ENCODE measurements at places on chromosomes 7 and 10. TPM values are rescaled to one million over a fixed set of nuclear protein-coding genes. Genes with fewer than 3 reads are reported as not detected.

DNA sequence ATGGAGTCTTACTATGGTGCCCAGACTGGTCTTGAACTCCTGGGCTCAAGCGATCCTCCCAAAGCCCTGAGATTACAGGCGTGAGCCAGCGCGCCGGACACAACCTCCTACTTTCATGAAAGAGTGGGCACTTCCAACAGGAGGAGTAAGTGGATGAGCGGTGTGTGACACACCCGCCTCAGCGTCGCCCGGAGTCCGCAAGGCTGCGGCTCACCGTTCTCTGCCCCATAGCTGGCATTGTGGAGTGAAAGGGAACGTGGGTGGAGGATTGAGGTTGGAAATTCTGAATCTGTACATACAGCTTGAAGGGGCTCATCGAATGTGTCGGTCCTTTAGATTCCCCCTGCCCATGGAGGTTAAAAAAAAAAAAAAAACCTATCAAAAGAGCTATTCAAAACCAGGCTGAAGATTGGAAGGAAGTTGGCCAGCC lies 524 bp upstream of the PRXL2A start:
- no peak for DNase-seq

DNA sequence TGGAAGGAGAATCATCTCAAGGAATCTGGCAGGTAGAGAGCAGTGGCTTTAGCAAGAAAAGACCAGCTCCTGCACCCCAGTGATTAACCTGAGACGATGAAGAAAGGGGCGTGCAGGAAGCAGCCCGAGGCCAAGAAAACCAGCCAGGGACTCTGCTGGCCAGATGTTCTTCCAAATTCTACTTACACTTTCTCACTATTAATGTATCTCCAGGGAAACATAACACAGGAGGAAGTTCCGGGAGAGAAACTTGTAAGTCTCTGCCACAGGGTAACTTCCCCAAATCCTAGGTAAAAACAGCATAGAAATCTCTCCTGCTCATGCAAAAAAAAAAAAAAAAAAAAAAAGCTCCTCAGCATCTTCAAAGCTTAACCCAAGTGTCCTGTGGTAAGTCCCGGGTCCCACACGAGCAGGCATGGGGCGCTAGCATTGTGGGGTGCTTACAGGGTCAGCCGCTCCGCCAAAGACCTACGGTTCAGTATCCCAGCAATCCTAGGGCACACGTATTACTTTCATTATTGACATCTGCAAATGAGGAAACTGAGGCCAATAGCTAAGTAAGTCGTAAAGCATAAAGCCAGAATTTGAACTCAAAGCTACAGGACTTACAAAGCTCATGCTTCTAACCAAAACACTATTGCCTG lies 97.2 kb upstream of the GNA12 start:
- peak; percentile 23 for DNase-seq

- DNase-seq = no peak
These were observed 381.2 kb upstream of the MGMT start for GRCh38 chr10:129085811-129086210.

GRCh38 chr7:6385110-6385781 lies 62.5 kb downstream of the DAGLB start:
- DNase-seq = peak; percentile 97

DNA sequence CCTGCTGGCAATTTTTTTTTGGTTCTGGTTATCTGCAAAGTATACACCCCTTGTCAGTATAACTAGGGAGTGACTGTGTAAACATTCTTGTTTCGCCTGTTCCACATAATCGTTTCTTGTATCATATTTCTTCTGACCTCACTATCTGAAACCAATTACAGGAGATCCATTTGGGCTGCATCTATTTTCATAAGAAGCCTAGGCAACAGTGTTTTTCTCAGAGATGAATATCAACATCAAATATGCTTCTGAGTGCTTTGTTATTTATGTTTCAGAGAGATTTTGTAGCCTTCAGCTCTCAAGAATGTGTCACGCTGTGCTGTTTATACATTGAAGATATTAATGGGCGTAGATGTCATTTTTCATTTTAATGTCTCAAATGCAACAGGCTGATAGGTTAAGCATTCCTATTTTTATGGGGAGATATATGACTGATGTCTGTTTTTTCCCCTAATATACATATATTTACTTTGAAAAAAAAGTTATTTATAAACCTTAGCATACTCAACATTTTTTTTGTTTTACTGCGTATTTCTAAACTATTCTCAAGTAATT lies 115.5 kb downstream of the FOXP2 start:
- peak; percentile 7 for DNase-seq

CLRN3 gene
- polyA plus RNA-seq = not detected

ADAM22 gene
- polyA plus RNA-seq = 0.08 TPM

DNA sequence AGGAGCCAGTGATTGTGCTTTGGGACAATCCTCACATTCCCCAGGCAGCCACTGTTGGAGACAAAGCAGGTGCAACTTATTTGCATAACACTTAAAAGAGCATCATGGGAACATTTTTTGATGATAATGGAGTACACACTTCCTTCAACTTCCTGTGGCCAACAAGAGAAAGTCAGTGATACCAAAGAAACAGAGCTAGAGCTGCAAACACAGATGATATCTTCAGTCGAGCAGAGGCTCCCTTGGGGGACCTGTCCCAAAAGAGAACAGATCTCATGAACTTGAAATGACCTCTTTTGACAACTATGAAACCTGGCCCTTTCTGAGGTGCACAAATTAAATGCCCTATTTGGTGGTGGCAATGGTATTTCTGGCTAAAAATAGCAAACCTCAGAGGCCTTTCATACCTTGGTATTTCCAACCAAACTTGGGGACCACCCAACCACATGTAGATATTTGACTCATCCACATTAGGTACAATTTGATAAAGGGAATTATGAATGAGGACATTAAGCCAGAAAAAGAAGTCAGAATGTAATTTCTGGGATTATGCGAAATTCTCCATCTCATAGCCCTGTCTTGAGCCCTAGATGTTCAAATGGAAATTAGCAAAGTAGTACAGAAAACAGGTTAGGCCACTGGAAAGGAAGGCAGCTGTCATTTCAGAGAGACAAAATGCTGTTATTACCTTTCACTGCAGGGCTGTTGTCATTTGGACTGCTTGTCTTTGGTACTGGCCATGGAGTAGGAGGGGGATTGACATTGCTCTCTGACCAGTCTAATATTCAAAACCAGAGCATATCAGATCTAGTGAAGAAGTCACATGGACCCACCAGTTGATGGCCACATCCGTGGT lies 146.2 kb downstream of the ICA1 start:
- no peak for DNase-seq

HACD1 gene
- 33.4 TPM for polyA plus RNA-seq

TMEM248 gene
- polyA plus RNA-seq = 37.0 TPM

GRCh38 chr7:45978731-45979211 lies 57.7 kb upstream of the IGFBP3 start:
- no peak for DNase-seq

- DNase-seq = no peak
These were observed 32.5 kb downstream of the MXI1 start for GRCh38 chr10:110239892-110240291.

LOXL4 gene
- polyA plus RNA-seq = 0.03 TPM

DNA sequence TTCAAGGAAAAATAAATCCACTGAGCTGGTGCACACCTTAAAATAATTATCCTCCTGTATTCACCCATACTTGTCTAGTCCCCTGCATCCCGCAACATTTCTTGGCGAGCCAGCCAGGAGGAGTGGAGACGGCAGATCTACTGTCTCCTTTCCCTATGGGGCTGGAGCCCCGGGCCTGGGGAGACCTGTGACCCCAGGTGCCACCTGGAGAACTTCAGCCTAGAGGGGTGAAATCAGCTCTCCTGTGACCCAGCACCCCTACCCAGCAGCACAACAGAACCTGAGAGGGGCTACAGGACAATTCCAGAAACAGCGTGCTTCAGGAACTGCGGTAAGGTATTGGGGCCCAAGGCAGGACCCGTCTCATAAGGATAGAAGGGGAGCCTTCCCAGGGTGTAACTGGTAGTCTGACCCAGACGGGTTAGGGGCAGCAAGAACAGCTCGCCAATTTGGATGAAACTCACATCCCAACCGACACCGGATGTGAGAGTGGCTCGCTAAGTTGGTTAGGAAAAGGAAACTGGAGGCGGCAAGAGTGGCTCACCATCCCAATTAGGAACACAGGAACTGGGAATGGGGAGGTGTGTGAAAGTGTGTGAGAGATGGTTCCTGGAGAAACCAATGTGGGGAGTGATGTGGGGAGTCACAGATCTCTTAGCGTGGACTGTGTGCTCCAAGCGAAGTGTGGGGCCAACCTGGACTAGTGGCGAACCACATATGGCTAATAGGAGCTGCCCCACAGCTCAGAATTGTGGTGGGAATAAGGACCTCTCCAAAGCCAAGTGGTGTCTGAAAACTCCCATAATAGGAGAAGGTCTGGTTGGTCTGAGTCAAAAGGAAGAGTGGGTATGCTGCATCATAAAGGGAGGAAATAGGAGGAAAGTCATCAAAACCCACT lies 15.1 kb upstream of the DENND2A start:
- DNase-seq = no peak

- peak; percentile 32 for DNase-seq
These were observed 498 bp upstream of the ST7 start for GRCh38 chr7:116952635-116953371.

GRCh38 chr10:78118591-78118990 lies 84.9 kb downstream of the RPS24 start:
- no peak for DNase-seq

MACROH2A2 gene
- 35.6 TPM for polyA plus RNA-seq

DNA sequence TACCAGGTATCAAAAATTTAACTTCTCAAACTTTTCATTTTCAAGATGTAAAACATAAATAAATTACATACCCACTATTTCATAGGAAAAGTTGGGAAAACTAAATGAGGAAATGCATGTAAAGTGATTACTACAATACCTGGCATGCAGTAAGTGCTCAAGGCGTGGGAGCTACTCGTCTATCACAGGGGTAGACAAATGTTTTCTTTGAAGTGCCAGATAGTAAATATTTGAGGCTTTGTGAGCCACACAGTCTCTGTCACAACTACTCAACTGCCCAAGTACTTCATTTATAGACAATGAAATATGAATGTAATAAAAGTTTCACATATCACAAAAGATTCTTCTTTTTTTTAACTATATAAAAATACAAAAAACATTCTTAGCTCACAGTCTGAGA lies 96.4 kb upstream of the PCGF5 start:
- DNase-seq = peak; percentile 11

- DNase-seq = no peak
These were observed 134.2 kb downstream of the RALA start for GRCh38 chr7:39757604-39758003.

GPR15LG gene
- polyA plus RNA-seq = not detected

GCC1 gene
- polyA plus RNA-seq = 8.5 TPM

COL13A1 gene
- 2.4 TPM for polyA plus RNA-seq

DNA sequence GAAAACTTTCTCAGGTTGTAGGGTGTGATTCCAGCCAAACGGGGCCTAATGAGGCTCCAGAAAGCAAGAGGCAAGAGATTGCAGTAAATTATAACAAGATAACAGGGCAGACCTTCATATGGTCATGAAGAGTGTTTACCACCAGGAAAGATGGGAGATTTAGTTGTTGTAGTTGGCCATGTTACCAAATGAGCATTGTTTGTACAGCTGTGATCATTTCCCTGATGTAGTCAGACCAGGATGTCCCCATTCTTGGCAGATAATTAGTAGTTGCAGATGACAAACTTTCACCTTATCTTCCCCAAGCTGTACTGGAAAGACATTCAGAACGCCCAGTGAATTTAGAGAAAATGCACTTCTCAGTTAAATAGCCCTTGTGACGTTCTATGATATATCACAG lies 630.8 kb downstream of the ANKRD7 start:
- no peak for DNase-seq

GRCh38 chr7:139255290-139255689 lies 24.3 kb downstream of the UBN2 start:
- DNase-seq = no peak

GRCh38 chr10:82288461-82288881 lies 413.5 kb downstream of the NRG3 start:
- DNase-seq = no peak

SKIDA1 gene
- polyA plus RNA-seq = 0.04 TPM

DNA sequence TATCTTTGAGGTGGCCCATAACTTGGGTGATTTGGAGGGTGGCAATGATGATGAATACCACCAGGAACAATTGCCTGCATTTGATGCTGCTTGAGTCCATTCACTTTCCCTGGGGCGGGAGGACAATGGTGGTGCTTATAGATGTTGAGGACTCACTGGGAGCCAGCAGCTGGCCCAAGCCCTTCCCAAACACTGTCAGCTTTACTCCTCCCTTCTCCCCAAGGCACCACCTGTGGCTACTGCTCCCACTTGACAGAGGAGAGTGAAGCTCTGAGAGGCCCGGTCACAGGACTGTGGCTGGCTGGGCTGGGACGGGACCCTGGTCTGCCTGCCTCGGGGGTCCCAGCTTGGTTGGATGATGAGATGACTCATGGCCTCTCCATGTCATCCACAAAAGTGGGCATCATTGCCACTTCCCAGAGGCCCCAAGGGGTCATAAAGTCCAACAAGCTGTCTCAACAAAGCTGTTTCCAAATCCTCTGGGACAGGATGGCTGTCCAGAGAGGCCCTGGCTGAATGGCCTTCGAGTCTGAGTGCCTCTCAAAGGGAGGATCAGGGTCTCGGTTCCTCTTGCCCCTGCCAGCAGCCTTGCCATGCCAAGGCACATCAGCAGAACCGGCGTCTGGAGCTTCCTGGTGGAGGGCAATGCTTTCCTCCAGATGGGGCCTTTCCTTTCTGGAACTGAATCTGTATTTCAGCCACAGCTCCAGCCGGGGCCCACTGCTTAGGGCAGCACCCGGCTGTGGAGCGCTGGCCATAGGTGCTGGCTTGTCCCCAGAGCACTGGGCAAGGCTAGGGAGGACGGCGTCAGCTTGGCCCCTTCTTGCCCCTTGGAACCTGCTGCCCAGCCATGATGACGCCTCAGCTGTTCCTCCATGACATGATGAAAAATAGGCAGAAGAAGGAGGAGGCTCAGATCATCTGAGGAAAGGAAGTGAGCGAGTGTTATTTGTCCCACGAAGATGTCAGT lies 47.0 kb upstream of the PLEKHA1 start:
- no peak for DNase-seq

PYROXD2 gene
- polyA plus RNA-seq = 6.2 TPM

DNA sequence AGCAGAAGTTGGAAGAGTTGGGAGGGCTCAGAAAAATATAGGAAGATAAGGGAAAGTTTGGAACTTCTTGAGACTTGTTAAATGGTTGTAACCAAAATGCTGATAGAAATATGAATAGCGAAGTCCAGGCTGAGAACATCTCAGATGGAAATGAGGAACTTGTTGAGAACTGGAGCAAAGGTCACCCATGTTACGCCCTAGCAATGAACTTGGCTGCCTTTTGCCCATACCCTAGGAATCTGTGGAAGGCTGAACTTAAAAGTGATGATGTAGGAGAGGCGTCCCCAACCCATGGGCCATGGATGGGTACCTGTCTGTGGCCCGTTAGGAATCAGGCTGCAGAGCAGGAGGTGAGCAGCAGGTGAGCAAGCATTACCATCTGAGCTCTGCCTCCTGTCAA lies 347.8 kb downstream of the ARL4A start:
- DNase-seq = no peak

DNA sequence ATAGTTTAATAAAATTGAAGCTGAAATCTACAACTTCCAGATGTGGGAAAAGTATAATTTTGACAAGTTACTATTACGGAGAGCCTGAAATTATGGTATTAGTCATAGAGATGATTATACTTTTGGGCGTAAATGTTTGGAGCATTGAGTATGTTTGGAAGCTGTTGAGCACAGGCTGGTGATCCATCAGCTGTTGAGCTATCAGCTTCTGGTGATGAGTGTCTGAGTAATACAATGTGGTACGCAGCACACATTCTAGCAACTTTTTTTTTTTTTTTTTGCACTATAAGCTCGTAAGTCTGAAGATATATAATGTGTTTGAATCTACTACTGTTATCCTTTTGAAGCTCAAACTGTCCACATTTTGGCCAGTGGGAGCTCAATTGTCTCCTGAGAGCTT lies 123.4 kb downstream of the ATE1 start:
- peak; percentile 74 for DNase-seq
